ENCODE measurements at places on chromosomes 11 and 22.

DNA sequence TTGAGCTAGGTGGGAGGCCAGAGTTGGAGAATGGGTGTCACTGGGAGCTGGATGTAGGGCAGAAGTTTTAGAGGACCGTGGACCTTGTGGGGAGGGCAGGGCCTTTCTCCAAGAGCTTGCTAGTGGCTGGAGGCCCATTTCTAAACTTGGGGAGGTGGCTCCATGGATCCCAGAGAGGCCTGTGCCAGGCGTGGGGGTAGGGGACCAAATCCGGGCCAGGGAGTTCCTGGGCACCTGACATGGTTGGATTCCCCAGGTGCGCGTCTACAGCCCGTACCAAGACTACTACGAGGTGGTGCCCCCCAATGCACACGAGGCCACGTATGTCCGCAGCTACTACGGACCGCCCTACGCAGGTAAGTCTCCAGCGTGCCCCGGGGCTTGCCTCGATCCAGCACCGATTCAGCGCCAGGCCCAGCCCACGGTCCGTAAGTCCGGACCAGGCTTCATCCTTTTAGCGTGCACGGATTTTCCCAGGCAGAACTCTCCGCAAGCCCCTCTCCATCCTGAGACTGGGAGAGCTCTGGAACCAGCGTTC lies 14.2 kb downstream of the PLEKHB1 start:
- DNase-seq, result no peak

GRCh38 chr11:112881461-112881860 lies 79.8 kb upstream of the NCAM1 start:
- no peak for DNase-seq

DNA sequence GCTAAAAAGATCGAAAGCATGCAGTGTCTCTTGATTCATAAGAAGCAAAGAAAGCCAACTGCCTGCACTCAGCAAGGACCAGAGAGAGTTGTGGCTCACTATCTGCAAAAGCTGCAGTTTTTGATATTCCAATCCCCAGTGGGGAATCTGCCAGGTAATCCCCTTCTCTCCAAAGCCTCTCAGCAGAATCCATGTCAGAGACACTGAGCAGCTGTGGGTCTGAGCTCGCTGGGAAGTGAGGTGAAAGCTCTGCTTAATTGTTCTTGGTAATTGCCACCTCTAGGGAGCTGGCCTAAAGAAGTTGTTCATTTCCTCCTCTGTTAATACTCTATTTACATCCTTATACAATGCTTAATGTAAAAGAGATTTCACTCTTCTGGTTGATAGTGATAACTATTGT lies 261.3 kb upstream of the LRRC4C start:
- DNase-seq, result no peak

DNA sequence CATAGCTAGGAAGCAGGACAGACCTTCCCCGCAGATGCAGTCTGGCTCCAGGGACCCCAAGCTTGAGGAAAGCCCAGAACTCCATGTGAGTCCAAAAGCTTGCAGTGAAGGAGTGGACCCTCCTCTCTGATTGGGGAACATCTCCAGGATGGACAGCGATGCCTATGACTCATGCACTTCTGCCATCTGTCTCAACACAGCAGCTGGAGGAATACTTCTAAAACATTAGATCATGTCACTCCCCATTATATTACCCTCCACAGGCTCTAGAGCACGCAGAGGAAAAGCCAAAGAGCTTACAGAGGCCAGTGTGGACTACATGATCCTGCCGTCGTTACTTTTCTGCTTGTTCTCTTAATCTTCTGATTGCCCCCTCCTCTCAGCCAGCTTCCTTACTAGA lies 605.7 kb downstream of the INSC start:
- no peak for DNase-seq

- DNase-seq, result no peak
Observed at GRCh38 chr11:14323118-14323676, 35.8 kb downstream of the RRAS2 start.

DNA sequence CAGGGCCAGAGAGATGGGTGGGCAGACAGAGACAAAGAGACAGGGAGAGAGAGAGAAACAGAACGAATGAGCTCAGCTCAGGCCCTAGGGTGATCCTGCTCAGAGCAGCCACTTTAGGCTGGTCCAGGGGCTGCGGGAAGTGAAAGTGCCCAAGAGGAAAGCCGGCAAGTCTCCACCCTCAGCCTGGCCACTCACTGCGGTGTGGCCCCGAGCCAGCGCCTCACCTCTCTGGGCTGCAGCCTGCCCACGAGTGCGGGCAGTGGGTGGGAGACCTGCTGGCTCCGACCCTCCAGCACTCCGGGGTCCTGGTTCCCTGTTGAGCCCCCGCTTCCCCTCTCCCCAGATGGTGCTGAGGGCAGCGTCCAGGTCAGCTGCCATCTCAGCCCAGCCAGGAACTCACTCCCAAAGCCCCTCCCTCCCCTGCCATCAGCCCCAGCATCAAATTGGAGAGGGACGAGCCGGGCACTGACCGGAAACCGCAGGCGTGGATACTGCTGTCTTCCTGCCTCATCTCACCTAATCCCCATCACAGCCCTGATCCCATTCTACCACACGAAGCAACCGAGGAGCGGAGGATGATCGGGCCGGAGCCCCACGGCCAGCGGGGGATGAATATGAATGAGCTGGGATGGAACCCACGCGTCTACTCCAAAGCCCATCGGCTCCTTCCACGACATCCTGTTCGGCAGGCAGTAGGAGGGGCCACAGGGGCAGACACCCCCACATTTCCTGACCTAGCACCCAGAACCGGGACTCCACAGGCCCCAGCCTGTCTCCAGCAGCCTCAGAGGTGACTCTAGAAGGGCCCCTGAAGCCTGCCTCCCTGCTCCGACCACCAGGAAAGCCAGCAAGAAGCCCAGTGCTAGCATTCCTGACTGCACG lies 16.9 kb downstream of the ELFN2 start:
- no peak for DNase-seq

- DNase-seq, result no peak
Observed at GRCh38 chr11:31059529-31059928, 310.0 kb downstream of the DCDC1 start.

- no peak for DNase-seq
Observed at GRCh38 chr11:85795712-85796487, 15.0 kb downstream of the SYTL2 start.

GRCh38 chr22:31937341-31937740 lies 7.0 kb upstream of the YWHAH start:
- DNase-seq, result no peak
